ENCODE measurements at places on chromosomes 3 and 15.

GRCh38 chr3:77690284-77690845 is 650.5 kb downstream of the ROBO2 start:
- no peak for DNase-seq

- no peak for DNase-seq
Measured at GRCh38 chr3:99920481-99921376, 103.1 kb downstream of the CMSS1 start.

- no peak for DNase-seq
Measured at GRCh38 chr15:96355568-96356187, 25.2 kb downstream of the NR2F2 start.

GRCh38 chr3:152836269-152836668 is 1.3 kb downstream of the P2RY1 start:
- DNase-seq: no peak

- no peak for DNase-seq
Measured at GRCh38 chr15:41746802-41747201, 27.5 kb upstream of the MAPKBP1 start.

DNA sequence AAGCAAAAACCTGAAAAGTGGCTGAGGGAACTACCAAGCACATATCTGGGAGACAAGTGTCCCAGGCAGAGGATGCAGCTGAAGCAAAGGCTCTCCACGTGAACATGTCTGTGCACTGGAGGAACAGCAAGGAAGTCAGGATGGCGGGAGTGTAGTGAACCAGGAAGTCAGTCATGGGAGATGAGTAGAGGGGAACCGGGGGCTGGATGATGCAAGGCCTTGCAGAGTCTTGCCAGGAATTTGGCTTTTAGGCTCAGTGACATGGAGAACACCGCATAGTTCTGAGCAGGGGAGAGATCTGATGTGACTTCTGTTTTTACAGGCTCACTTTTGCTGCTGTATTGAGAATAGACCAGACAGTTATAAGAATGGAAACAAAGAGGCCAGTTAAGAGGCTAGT is 19.0 kb downstream of the C2CD4A start:
- no peak for DNase-seq

DNA sequence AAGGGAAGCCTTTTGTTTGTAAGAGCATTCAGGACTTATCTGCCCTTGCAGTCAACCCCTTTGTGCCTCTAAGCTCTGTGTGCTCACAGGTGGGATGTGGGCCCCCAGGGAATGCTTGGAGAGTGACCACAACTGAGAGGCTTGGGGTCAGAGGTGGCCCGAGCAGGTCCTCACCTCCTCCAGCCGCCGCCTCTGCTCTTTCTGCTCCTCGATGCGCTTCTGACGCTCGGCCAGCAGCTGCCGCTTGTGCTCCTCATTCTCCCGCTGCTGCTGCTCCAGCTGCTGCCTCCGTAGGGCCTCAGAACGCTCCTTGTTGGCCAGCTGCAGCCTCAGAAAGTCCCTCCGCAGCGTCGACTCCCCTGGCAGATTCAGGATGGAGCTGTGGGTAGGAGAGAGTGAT is 130.8 kb upstream of the SLC2A2 start:
- no peak for DNase-seq

Data from stimulated activated effector memory CD8-positive, alpha-beta T cell treated with anti-CD3 and anti-CD28 coated beads, Interleukin-12 subunit alpha, Interleukin-12 subunit beta, amount 100 ng/mL, for 72 hours (primary cell).